ENCODE measurements at places on chromosomes 4 and X.

DNA sequence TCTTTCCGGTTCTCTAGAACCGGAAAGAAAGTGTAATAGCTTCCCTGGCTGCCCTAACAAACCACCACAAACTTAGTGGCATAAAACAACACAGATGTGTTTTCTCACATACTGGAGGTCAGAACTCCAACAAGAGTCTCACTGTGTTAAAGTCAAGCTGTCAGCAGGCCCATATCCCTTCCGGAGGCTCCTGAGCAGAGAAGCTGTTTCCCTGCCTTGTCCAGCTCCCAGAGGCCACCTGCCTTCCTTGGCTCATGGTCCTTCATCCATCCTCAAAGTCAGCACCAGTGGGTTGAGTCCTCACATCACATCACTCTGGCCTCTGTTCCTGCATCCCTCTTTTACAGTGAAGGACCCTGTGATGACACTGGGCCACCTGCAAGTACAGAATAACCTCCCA is 49.8 kb upstream of the HMX1 start:
- DNase-seq, result no peak

GRCh38 chr4:123813901-123814300 is 417.3 kb downstream of the SPRY1 start:
- no peak for DNase-seq

DNA sequence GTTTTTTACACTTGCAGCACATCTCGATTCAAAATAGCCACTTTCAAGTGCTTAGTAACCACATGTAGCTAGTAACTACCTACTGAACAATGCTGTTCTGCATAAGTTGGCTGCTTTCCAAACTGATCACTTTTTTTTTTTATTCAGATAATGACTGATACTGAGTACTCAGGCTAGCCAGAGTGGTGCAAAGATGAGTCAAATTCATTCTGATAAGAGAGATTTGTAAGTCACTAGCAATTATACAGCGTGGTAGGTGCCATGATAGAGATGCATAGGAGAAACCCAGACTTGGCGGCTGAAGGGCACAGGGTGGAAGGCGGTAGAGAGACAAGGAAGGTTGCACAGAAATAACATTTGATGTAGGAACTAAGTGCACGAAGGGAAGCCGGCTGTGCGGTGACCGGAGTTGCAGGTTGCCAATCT is 357 bp upstream of the IGBP1 start:
- DNase-seq, result no peak

- no peak for DNase-seq
Measured at GRCh38 chrX:96182366-96182765, 502.3 kb upstream of the DIAPH2 start.

DNA sequence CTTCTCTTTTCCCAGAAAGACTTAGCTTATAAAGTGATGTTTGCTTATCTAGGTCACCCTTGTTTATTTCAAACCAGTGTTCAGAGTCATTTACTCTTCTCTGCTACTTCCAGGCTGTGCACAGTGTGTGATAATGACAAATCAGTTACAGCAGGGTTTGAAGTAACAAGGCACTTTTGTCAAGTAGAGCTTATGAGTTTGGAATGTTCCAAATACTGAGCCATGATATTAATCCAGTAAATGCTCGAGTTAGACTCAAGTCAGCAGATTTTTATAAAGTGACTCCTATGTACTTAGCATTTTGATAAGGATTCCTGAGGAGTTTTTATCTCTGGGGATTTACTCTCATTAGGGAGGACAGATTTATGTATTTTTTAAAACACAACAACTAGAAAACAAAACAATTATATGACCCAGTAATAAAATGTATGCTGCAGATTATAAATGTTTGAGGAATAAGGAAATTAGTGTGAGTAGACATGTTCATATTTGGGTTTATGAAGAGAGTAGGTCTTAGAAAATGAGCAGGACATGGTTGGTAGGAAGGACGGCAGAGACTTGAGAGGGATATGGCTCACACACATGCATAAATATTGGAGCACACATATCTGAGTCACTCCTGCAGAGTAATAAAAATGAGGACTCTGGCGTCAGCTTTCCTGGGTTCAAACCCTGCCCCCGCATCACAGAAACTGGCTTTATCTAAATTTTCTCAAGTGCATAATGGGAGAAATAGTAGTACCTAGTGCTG is 271.2 kb downstream of the FBXO8 start:
- no peak for DNase-seq

DNA sequence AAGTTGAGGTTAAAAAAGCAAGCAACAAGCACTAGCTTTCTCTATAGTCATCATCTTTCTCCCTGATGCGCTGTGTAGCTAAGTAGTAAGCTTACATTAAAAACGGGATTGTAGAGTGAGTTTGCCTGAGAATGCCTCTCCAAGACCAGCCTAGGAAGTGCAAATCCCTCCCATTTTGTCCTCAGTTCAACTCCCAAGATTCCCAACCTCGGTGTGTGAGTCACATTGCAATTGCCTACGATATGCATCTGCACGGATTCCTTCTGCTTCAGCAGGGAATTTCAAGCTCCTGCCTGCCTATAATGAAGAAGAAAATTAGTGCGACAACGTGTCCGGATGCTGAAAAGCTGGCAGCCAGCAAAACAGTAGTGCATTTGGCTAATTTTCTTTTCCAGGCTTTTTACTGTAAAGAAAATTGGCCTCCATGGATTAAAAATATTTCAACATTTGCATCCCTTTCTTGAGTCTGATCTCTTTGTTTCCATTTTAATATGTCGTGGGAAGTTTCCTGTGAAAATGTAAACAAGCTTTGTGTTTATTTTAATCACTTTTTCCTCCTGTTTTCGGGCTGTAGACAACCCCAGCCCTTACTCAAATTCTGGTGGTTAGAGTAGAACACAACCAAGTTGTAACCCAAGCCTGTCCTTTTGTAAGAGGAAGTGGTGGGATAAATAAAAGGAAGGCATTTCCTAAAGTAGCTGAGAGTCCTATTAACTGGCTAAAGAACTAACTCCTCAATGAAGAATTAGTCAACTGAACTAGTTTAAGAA is 58.4 kb upstream of the TET2 start:
- DNase-seq, result no peak

DNA sequence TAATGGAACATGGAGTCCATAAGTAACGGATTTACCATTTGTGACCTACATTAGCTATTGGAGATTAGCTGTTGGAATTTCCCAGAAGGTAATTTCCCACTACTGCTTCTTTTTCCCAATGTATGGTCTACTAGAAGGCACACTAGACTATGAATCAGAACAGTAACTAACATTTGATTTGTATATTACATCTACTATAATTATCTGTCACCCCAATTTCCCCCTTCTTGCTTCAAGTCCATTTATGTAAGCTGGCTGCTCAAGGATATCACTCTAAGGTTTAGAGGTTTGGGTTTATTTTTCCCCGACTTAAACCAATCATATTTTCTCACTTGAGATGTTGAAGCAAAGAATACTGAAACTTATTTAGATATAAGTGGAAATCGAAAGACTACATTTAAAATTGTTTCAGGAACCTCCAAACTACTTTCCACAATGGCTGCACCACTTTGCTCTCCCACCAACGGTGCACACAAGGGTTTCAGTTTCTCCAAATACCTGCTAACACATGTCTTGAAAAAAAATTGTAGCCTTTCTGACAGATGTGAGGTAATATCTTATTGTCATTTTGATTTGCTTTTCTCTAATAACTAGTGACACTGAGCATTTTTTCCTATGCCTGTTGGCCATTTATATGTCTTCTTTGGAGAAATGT is 33.3 kb upstream of the H2AZ1 start:
- no peak for DNase-seq

Data from activated T-cell treated with anti-CD3 and anti-CD28 coated beads, Interleukin-2, amount 50 U/mL, for 1 hour (primary cell).